NCI-H2029 treated with DMSO at 0.1 percent for 48 hours (cell line): ENCODE measurements at places on chromosomes 3 and 15.

- DNase-seq, result no peak
Observed at GRCh38 chr15:32716216-32716914, 1.4 kb upstream of the GREM1 start.

- no peak for DNase-seq
Observed at GRCh38 chr15:79561982-79562381, 129.8 kb downstream of the MINAR1 start.

DNA sequence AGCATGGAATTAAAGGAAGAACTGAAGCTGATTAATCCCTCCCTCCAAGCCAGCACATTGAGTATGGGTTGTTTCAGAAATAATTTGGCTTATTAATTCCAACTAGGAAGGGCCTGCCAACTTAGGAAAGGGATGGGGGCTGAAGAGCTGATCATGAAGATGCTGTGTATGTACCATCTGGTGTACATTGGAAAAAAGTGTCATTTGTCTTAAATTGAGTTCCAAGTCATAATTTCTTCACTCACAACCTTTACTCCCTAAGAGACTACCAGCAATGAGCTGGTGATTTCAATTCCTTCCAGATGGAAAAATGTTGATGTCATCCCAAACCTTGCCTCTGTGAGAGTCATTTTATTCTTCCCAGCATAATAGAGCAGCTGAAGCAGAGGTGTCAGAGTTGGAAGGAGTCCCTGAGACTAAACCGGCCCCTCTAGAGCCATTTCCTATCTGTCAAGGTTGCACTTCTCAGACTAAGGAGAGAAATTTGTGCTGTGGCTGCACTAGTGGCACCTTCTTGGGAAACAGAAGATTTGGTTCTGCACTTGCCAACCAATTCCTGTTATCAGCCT is 79.4 kb downstream of the GTPBP8 start:
- no peak for DNase-seq

DNA sequence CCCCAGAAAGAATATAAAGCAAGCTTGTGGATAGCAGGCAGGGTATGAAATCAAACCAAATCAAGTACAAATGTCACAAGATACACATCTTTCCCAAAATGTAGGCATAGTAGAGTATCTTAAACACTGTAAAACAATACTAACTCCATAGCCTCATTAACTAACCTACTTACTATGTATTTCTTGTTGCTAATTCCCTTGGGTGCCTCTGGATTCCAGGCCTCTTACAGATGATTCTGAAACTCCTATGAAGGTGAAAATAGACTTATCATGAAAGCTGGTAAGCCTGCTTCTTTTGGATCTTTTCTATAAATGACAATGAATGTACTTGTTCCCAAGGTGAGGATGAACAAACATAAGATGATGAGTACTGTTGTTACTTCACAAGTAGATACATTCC is 93.8 kb downstream of the FRMD5 start:
- no peak for DNase-seq

DNA sequence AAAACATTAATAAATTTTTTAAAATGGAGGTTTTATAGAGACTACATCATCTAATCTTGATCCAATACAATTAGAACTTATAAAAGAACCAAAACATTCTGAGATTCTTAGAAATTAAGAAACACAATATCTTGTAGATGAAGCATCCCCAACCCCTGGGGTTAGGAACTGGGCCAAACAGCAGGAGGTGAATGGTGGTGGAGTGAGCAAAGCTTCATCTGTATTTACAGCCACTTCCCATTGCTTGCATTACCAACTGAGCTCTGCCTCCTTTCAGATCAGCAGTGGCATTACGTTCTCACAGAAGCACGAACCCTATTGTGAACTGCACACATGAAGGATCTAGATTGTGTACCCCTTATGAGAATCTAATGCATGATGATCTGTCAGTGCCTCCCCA is 36.3 kb downstream of the KNL1 start:
- no peak for DNase-seq

- DNase-seq, result no peak
Observed at GRCh38 chr15:67166280-67167009, 88.0 kb downstream of the AAGAB start.

DNA sequence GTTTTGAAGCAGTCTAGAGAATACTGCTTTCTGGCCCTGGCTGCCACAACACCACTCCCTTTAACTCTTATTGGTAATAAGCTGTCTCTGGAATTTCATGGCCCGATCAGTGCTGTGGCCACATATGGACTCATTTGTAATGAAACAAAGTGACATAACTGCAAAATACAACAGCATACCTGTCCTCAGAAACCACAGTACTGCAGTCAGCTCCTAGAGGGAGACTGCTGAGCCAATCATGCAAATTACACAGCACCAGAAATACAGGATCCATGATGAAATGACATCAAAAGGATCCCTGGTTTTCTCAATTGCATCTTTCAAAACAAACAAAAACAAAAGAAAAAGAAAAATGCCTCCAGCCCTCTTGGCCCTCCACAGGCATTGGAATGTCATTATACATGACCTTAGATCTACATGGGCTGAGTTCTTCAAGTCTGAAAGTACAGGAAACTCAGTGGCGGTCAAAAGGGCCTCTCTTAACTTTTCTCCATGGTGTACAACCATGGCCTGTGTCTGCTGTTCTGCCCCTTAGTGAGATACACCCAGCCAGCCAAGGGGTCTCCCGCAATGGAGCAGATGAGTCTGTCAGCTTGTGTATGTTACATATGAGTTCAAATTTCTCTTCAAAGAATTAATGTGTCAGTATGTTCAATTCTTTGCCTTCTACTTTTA is 24.9 kb upstream of the KBTBD12 start:
- DNase-seq, result no peak

GRCh38 chr3:11327619-11328018 is 55.4 kb downstream of the ATG7 start:
- DNase-seq, result no peak

- DNase-seq, result no peak
Observed at GRCh38 chr15:65029736-65030208, 333 bp upstream of the MTFMT start.

GRCh38 chr3:41525303-41526064 is 326.2 kb downstream of the CTNNB1 start:
- DNase-seq, result no peak

DNA sequence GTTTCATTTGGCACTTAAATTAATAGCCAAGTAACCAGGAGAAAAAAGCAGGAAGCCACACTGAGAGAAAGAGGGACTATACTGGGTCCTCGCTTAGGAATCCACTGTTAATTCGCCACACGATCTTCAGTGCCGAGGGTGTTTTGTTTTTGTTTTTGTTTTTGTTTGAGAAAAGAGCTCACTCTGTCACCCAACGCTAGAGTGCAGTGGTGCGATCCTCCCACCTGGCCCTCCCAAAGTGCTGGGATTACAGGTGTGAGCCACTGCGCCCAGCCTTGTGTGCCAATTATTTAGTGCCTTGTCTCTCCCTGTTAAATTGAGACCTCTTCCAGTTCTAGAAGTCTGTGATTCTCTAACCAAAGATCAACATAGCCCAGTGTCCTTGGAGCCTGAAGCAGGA is 53.8 kb upstream of the TPM1 start:
- DNase-seq, result no peak

DNA sequence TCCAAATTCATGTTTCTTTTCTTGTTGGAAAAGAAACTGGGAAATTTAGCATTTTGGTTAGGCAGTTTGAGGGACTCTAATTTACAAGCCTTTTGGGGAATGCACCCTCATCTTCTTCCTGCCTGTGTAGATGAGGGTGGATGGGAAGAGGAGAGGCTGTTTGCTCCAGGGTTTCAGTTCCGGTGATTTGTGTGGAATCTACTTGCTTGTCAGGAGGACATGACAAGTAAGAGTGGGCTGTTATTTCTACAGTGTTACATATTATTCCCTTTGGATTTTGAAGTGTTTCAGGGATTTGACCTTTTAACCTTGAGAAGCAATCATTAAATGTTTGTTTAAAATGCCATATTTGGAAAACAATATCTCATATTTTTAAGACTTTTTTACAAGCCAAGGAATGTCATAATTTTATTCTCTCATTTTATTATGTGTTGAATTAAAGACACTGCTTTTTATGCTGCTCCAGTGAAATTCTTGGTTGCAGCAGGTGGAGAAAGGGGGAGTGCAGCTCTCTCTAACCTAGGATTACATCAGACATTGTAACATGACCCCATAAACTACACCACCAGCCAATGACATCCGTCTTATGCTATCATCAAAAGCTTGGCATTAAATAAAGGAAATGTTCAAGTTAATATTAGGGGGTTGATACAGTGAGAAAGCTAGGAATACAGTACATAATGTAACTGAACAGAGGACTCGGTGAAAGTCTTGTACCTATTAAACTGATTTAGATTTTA is 30.2 kb downstream of the PLAAT1 start:
- DNase-seq, result no peak
